Effector memory CD8-positive, alpha-beta T cell (primary cell): ENCODE measurements at places on chromosomes 13 and 19.

DNA sequence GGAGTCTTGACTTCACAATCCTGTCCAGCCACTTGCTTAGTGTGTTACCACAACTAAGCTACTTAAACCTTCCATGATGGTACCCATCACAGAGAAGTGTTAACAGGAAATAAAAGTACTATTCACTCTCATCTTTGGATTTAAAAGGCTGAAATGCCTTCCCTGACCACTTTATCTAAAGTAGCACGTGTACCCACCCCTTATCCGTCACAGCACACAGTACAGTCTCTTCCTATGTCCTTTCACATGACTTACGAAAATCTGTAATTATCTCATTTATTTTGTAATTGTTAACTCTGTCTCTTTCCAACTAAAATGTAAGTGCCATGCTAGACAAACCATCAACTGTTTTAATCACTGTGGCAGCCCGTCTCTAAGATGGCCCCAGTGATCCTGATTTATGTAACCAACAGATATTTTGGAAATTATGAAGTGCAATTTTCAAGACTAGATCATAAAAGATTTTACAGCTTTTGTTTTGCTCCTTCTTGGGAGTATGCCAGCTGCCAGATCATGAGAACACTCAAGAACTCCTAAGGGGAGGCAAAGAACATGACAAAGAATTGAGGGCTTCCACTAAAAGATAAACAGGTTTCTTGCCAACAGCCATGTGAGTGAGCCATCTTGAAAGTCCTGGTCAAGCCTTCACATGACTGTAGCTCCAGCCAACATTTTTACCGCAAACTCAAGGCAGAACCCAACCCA lies 44.9 kb downstream of the DIAPH3 start:
- DNase-seq: no peak

DNA sequence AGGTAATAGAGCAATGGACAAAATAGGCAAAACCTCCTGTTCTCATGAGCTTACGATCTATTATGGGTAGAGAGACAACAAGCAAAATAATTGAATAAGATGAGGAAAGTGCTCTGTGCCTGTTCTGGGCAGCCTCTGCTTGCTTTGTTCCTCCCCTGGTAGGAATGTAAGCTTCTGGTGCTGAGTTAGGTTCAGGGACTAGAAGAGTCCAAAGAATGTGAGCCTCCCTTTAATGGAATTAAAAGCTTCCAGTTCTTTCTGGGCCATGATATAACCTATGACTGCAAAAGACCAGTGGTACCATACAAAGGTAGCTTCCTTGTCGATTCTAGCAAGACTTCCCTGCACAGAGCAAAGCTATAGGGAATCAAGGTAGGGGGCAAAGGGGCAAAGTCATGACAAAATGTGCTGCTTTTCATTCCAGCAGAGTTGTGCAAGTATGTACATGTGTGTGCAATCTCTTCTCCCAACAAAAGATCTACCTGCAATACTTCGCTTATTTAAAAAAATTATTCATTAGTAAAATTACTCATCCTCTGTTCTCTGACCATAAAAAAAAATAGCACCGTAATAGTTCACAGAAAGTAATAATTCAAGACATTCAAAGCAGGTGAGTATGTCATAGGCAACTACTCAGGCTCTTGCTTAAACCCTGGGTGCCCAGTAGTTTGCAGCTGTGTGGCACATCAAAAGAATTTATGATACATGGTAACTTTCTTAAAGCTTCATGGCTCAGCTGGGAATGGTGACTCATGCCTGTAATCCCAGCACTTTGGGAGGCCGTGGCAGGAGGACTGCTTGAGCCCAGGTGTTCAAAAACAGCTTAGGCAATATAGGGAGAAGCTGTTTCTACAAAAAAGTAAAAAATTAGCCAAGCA lies 21.4 kb downstream of the ACOD1 start:
- no peak for DNase-seq

DNA sequence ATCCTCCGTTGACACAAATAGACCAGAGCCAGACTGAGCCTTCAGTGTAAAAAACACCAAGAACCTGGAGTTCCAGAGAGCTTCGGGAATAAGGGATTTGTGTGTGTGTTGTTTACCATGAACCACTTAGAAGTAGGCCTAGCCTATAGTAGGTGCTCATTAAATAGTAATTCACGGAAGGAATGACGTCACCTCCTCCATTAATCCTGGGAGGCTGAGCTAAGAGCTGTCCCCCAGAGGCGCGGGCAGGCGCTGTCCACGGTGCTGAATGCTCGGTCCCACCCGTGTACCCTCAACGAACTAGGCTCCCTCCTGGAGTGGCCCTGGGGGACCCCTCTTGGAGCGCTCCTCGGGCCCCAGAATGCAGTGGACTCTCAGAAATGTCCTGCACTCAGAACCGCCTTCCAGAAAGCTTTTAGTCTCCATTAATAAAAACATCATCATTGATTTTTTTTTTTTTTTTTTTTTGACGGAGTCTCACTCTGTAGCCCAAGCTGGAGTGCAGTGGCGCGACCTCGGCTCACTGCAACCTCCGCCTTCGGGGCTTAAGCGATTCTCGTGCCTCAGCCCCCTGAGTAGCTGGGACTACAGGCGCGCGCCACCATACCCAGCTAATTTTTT lies 6.5 kb downstream of the UNC13A start:
- DNase-seq: peak; percentile 40

GRCh38 chr13:77745784-77746183 lies 48.3 kb downstream of the SLAIN1 start:
- DNase-seq: no peak

DNA sequence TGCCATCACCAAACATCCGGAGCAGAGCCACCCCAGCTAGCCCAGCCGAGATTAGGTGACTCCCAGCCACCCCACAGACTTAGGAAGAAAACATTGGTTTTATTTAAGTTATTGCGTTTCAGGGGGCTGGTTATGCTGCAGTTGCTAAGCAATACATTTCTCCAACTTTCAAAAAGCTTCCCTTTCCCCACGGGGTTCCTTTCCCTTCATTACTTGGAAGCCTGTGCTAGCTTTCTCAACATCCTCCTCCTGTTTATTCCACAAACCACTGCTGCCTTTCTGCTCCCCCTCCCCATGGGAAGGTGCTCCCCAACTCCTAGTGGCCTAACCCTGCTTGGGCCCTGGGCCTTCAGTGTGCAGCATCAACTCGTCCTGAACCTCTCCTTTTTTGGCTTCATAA lies 52.6 kb downstream of the CDADC1 start:
- DNase-seq: no peak

DNA sequence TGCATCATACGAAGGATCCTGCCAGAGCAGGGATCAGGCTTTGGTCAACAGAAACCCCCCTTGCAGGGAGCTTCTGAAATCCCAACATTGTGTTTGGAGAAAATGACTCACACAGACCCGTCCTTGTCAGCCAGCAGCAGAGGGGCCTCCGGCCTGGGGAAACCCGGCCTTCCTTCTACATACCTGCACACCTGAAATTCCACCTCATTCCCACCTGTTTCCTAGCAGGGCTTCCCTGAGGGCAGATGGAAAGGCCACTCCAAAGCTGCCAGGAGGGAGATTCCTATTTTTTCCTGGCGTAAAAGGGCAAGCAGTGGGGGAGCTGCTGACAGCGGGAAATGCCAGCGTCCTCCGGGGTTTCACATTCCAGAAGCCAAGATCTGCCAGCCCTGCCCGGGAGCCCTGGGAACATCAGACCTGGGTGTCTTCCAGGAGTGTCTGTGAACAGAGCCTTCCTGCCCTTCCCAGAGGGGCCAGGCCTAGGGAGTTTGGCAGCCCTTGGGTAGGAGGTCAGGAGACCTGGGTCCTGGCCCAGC lies 3.0 kb upstream of the IGFL1 start:
- DNase-seq: no peak

DNA sequence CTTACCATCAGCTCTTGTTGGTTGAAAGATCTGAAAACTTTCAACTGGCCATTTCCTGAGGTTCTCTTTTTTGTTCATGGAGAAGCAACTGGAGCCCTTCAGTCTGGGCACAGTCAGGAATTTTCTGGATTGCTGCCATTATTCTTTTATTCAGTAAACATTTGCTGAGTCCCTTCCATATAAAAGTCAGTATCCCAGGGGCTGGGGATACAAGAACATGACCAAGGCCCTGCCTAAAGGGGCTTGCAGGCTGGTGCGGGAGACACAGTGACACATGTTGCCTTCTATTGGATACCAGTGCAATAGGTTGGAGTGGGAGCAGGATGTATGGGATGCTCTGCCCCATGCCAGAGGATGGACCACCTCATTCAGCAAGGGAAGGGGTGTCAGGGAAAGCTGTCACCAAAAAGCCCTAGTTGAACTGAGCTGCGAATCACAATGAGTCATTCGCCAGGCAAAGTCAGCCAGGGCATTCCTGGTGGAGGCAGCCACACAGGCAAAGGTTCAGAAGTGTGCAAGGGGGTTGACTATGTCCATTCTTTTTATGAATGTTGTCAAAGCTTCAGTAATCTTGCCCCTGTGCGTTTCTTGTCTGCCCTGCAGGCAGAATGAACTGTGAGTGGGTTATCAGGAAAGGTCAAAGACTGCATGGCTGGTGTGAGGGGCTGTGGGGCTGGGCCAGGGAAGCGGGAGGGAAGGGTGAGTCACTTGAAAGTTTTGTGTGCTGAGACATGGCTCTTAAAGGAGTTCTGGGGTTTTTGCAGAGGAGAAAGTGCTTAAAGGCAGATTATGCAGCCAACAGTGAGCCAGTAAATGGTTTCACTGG lies 395.9 kb downstream of the KCNRG start:
- no peak for DNase-seq

GRCh38 chr19:29836409-29836825 lies 24.6 kb downstream of the CCNE1 start:
- no peak for DNase-seq
